NCI-H1105 treated with DMSO at 0.1 percent for 48 hours (cell line): ENCODE measurements at places on chromosomes 7 and 10.

- no peak for DNase-seq
Observed at GRCh38 chr7:105153531-105153930, 139.5 kb downstream of the KMT2E start.

DNA sequence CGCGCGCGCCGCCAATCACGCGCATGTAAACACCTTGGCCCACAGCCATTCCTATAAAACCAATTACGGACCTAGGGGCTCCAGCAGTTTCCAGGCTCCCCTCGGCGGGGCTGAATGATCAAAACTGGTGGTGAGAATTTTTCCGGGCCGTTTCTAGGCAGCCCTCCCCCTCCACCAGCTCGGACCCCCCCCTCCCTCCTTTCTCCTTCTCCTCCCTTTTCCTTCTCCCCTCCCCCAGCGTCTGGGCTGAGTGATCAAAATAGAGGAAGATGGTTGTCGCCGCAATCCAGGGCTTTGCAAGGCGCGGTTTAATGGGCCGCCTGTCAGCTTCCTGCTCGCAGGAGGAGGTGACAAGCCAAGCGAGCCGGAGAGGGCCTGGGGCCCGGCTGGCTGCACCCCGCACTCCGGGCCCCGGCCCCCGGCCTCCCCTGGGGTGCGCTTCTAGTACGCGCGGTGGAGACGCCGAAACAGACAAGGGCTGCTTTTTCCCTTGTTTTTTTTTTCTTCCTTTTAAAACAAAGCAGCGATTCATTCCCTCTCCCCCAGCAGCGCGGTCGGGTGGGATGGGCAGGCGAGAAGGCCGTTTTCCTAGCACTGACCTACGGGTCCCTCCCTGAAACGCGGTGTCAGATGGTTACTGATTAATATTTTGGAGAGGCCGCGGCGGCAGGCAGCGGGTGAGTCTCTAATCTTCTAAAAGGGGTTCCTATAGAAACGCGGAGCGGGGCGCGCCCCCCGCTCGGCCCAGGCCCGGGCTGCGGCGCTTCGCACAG lies 528 bp upstream of the TNRC18 start:
- DNase-seq = peak; percentile 98

- DNase-seq = no peak
Observed at GRCh38 chr10:105656856-105657255, 1015.8 kb downstream of the SORCS3 start.

- no peak for DNase-seq
Observed at GRCh38 chr7:150361402-150361801, 7.2 kb upstream of the REPIN1 start.

- DNase-seq = no peak
Observed at GRCh38 chr10:129078746-129079145, 388.3 kb upstream of the MGMT start.

DNA sequence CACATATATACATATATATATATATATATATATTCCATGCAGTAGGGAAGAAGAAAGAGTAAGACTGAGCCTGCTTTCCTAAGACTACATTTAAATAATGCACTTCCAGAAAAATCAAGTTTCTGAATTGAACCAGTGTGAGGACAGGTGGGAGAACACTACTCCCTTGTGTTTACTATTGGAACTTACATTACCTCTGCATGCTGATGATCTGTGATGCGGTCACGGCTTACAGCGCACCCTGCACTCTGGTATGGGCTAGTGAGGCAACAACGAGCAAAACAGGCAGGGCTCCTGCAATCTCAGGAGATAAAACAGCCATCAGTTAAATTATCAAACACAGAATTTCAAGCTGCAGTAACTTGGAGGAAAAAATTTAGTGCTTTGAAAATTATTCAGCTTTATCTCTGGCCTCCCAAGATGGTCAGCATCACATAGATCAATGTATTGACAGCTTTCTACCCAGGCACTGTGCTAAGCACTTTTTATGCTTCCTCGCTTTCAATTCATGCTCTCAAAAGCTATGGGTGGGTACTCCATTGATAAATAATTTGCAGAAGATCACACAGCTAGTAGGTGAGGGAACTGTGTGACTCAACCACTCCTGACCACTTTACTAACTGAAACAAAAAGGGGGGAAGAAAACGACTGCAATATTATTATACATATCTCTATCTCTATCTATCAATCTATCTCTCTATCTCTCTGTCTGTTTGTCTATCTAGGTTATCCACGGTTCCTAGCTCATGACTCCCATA lies 20.5 kb upstream of the SLC16A12 start:
- DNase-seq = no peak

GRCh38 chr7:132527467-132528410 lies 48.5 kb downstream of the PLXNA4 start:
- no peak for DNase-seq

- no peak for DNase-seq
Observed at GRCh38 chr10:17787087-17787961, 21.8 kb upstream of the MRC1 start.

DNA sequence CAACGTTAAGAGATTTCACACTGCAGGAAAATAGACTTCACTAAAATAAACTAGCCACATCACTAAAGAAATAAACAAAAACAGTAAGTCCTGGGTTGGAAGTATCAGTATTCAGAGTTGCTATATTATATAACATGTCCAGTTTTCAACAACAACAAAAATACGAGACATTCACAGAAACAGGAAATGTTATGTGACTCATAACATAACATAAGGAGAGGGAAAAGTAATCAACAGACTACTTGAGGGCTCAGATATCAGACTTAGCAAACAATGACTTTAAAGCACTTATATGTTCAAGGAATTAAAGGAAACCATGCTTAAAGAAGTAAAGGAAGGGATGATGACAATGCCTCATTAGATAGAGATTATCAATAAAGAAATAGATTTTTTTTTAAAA lies 73.5 kb upstream of the MKLN1 start:
- DNase-seq = no peak

- DNase-seq = peak; percentile 85
Observed at GRCh38 chr7:7100432-7100849, 81.9 kb upstream of the C1GALT1 start.

GRCh38 chr7:149456506-149457421 lies 4.1 kb downstream of the ZNF777 start:
- DNase-seq = no peak

DNA sequence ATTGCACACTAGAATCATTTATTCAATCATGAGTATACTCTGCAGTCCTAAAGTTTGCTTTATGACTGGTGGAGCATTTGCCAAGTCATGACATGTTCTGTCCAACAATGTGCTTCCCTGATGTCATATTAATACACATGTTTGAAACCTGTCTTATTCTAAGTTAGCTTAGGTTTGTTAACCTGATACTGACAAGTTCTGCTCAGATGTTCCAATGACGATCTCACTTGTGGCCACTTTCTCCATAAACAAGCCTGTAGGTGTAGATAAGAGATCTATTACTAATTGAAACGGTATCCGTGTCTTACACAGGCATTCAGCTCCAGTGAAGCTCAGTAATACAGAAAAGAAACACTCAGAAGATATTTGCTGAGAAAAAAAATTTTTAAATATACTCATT lies 64.9 kb downstream of the GPR37 start:
- no peak for DNase-seq

GRCh38 chr10:125144693-125145623 lies 15.4 kb downstream of the CTBP2 start:
- peak; percentile 28 for DNase-seq
